ENCODE measurements at places on chromosomes 16 and 17.
A peak's percentile ranks its signal among the peaks of the same experiment; 100 is the strongest.

DNA sequence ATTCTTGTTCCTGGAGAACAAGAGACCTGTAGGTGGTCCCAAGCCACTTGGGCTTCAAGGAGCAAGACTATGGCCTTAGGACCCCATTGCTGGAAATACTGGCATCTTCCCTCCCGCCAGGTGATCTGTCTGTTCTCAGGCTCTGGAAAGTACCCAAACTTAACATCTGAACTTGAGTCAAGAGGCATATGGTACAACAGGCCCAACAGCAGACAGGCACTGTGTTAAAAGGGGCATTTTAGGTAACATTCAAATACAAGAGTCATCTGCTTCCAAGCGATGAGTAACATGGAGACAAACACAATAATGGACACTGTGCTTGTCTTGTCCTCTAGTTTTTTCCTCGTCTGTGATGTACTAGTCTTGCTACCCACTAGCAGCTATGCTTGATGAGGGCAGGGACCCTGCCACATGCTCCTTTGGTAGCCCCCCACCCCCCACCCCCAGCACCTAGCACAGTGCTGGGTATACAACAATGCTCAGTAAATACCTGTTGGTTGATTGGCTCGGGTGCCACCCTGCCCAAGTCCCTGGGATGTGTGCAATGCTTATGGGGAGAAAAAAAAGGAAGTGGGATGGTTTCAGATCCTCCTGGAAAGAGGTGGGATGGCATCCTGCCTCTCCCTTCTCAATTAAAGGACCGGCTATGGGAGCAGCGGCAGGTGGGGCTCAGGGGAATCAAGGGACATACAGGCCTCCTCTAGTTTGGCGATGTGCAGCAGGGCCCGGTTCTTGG lies 19.4 kb downstream of the CSF3 start:
- DNase-seq, result no peak

DNA sequence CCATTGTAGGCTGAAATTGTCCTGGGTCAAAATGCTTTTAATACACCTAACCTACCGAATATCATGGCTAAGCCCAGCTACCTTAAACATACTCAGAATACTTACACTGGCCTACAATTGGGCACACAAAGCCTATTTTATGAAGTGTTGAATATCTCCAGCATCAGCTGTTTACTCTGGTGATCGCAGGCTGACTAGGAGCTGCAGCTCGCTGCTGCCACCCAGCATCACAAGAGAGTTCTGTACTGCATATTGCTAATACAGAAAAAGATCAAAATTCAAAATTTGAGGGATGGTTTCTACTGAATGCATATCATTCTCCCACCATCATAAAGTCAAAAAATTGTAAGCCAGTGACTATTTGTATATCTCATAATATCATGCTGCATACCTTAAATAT lies 55.3 kb downstream of the ULK2 start:
- DNase-seq, result no peak

DNA sequence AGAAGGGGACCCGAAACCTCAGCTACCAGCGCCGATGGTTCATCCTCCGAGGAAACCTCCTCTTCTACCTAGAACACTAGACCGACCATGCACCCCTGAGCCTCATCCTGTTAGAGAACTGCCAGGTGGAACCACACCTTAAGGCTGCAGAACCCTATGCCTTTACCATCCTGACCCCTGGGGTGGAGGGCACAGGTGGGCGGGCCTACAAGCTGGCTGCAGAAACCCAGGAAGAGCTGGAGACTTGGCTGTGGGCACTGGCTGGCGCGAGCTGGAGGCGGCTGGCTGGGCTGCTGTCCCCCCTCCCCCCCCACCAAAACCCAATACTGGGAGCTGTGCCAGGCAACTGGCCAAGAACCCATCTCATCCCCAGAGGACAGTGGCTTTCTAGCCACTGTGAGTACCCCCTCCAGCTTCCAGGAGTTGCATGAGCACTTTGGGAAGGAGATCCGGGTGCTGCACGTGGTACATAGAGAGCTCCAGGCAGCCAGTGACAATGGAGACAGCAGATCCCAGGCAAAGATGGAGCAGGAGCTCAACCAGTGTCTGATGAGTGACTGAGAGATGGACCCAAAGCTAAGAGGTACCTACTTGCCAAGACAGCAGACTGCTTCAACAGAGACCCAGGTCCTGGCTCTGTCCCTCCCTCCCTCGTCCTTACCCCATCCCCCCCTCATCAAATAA lies 1.4 kb upstream of the CD2BP2 start:
- DNase-seq, result no peak

DNA sequence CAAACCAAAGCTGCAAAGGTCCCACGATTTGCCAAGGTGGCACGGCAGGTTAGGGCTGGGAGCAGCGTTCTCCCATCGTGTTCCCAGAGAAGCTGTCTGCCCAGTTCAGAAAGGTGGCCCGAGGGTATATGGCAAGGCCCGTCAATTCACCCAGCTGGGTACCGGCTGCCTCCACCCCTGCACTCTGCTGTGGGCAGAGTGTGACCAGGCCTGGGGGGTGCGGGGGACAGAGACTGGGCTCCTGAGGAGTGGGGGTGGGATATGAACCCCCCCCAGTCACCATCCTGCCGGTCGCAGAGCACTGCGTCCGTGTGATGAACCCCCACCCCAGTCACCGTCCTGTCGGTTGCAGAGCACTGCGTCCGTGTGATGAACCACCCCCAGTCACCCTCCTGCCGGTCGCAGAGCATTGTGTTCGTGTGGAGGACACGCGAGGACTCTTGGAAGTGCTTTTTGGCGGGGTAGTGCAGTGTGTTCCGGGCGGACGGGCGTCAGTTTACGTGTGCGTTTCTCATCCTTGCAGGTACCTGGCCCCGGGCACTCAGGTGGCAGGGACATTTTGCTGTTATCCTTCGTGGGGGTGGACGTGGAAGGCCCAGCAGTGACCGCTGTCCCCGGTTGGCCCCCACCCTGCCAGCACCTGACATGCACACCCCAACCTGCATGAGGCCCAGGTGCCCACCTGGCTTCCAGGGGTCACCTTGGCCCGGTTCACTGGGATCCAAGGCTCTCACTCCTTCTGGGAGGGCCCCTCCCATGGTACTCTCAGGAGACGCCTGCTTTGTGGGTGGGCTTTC lies 2.7 kb upstream of the FASN start:
- DNase-seq, result no peak

DNA sequence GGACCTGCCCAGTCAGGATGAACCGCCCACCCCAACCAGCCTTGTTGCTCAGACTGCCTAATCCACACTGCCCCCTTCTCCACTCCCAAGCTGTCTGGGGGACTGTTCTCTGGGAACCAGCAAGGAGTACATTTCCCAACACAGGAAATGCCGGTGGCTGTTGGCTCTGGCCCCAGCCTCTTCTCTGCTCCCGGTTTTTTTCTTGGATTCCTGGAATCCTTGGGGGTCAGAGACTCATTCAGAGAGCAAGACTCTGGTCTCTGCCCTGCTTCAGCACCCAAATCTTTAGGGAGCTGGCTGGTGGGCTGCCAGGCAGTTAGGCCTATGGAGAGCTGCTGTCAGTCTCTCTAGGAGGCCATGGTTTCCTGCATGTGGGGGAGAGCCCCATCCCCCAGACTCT lies 10.8 kb upstream of the MTMR4 start:
- DNase-seq, result no peak

GRCh38 chr17:76542984-76543383 lies 3.1 kb downstream of the PRCD start:
- no peak for DNase-seq

GRCh38 chr17:29384901-29385300 lies 5.3 kb upstream of the TAOK1 start:
- no peak for DNase-seq

DNA sequence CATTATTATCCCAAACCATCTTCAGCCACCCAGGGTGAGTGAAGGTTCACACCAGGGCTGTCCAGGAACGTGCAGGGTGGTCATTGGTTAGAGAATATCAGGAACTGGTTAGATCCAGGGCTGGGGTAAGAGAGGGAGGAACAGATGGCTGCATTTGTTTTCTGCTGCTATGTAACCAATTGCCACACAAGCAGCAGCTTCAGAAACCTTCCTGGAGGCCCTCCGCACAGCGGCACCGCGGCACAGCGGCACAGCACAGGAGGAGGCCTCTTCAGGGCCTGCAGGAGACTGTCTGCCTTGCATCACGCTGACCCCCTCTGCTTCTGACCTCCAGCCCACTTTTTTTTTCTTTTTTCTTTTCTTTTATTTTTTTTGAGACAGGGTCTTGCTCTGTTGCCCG lies 86.1 kb downstream of the KCNJ12 start:
- DNase-seq, result no peak

DNA sequence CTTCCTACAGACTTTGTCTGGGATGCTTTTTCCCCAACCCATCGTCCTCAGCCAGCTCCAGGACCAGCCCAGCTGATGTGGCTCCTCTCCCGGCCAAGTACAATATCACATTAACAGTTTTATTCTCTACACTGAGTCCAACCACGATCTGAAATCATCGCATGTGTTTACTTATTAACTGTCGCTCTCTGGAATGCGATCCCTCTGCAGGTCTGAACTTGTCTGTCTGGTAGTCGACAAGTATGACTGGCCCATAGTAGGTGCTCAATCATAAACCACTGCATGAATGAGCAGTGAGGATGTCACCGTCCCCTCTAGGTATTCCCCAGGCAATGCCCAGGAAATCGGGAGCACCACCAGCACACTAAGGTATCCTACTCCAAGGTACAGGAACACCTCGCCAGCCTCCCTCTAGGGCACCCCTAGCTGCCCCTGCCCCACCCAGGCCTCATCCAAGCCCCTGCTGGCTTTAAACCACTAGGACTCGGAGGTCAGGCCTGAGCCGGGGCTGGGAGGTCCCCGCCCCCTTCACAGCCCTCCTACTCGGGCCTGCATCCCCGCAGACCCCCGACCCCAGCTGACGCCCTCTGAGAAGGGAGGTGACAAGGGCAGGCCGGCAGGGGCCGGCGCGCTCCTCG lies 27.7 kb downstream of the RTN4RL1 start:
- DNase-seq, result no peak

GRCh38 chr17:49565948-49566491 lies 9.7 kb upstream of the NXPH3 start:
- no peak for DNase-seq

DNA sequence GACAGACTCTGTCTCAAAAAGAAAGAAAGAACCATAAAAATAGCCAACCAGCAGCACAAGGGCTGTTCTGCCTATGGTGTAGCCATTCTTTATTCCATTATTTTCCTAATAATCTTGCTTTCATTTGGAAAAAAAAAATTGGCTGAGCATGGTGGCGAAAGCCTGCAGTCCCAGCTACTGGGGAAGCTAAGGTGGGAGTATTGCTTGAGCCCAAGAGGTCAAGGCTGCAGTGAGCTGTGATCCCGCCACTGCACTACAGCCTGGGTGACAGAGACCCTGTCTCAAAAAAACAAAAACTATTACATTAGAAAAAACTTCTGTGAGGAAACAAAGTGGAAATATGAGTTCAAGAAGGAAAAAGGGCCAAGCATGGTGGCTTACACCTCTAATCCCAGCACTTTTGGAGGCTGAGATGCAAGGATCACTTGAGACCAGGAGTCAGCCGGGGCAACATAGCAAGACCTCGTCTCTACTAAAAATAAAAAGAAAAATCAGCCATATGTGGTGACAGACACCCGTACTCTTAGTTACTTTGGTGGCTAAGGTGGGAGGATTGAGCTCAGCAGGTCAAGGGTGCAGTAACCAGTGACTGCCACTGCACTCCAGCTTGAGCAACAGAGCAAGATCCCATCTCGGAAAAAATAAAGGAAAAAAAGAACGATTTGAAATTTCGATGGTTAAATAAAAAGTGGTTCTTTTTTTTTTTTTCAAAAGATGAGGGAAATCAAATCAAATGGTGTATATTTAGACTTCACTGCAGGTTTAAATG lies 2.5 kb downstream of the DCAKD start:
- no peak for DNase-seq

DNA sequence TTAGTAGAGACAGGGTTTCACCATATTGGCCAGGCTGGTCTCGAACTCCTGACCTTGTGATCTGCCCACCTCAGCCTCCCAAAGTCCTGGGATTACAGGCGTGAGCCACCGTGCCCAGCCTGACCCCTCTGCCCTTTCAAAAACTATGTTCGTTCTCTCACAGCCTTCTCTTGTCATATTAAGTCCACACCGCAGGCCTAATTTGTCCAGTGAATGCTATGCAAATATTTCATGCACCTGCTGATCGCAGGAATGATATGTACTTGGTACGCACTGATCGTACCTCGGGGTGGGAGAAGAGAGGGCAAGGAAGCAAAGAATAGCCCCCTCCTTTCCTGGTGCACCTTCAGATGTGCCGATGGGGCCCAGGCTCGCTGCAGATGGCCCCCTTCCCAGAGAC lies 3.0 kb upstream of the BIRC5 start:
- no peak for DNase-seq

DNA sequence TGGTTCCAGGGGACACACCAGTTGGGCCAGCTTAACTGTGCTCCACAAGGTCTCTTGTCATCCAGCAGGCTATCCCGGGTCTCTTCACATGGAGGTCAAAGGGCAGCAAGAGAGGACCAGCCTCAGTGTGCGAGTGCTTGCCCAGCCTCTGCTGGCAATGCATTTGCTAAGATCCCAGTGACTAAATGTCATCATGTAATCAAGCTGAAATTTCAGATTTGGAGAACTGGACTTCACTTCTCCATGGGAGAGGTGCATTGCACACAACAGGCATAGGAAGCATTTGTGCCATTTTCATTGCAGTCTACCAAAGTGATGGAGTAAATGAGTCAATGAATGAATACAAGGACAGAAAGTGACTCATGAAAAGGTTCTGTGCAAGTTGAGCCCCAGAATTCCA lies 51.2 kb upstream of the KDM8 start:
- DNase-seq, result no peak

GRCh38 chr16:674968-675883 lies at the start of gene RHBDL1:
Gene RHBDL1 (plus strand): TSS chr16:675671. CDS start chr16:675791, 120 bp downstream.
- peak; percentile 33 for DNase-seq

GRCh38 chr16:19410435-19411171 lies 7.1 kb upstream of the TMC5 start:
- no peak for DNase-seq

- no peak for DNase-seq
Measured at GRCh38 chr17:17391668-17392370, 85.0 kb upstream of the MED9 start.

All from DMS 273 treated with DMSO at 0.1 percent for 48 hours (cell line).